AG09319 (cell line): ENCODE measurements at places on chromosomes 3 and 15.

DNA sequence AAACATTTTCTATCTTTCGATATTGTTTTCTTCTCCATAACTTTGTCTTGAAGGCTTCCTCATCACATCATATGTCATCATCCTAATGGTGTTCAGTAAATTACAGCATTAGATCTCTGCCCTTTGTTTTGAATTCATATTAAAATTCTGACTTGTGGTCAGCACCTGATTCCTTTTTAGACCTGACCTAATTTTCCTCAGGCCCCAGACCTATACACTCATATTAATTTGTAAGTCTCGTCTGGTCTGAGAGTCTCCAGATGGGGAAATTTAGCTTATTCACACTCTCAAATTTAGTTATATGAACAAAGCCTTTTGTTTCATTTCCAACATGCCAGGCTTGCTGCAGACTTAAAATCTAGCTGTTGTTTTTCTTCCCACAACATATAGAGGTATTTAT lies 248.4 kb downstream of the KCNH8 start:
- DNase-seq = no peak

DNA sequence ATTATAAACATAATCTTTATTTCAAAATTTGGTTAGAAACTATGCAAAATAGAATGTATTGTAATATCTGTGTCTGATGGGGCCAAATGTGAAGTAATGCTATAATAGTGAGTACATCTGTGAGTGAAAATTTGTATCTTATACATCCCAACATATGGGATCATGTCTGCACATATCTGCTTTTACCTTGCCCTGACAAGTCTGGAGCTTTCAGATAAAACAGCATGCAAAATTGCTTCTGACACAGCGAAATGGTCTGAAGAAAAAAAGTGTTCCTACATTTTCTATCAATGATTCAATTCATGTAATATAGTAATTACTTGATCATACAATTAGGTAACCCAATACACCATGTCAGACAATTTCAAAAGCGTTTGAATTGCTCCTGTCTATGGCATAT lies 58.1 kb upstream of the P3H2 start:
- no peak for DNase-seq

- DNase-seq = no peak
Observed at GRCh38 chr15:25775317-25775912, 87.7 kb downstream of the ATP10A start.

DNA sequence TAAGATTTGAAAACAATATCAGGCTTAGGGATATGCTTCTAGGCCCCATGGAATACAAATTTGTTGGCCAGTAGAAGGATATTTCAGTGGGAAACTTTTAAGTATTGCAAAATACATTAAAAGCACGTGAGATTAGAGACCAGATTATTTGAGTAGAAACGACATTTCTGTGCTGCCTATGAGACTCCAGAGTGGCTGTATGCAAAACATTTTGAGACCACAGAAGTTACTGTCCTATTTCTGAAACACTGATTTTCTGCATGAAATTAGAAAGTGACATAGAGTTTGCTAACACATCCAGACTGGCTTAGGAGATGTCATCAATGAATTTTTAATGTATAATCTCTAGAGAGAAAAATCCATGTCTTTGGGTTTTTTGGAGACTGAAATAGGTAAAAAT lies 99.8 kb downstream of the KCNH8 start:
- DNase-seq = no peak
